ENCODE measurements at places on chromosomes 5 and 9.

GRCh38 chr9:82539146-82539545, 523.8 kb downstream of the RASEF start:
- no peak for DNase-seq

DNA sequence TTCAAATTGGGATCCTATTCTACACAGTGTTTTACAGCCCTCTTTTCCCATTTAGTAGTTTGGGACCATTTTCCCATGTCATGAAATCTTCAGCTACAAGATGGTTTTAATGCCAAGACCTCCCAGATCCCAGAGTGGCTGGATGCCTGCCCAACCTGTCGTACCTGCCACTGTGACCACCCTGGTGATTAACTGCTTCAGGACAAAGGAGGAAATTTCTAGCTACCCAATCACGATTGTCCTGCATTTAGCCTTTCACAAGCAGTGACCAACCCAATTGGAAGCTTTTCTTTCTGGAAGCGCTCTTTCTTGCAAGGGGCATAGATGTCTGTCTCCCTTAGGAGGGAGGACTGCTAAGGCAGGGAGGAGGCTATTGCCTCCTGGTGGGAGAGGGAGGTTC, 13.8 kb downstream of the IL9 start:
- DNase-seq, result no peak

DNA sequence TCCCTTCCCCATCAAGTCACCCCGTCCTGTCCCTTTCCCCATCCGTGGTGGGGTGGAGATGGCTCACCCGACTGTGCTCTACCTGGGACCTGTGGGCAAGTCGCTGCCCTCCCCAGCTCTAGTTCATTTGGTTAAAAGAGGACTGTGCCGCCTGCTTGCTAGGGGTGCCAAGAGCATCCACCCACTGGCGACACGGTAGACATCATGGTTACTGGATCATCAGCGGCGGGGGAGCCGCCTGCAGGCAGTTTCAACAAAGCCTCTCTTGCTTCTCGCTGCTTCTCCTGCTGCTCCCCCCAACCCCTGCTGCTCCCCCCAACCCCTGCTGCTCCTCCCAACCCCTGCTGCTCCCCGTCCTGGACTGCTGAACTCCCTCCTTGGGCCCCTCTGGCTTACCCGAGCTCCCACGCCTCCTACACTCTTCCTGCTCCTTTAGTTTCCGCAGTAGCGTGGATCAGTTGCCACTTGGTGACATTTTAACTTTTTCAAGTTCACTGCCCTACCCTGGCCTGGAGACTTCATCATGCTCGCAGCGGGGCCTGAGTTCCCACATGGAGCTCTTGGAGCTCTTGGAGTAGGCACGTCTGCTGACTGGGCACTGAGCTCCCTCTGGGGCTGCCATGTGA, 22.0 kb upstream of the SCGB3A1 start:
- DNase-seq, result no peak

DNA sequence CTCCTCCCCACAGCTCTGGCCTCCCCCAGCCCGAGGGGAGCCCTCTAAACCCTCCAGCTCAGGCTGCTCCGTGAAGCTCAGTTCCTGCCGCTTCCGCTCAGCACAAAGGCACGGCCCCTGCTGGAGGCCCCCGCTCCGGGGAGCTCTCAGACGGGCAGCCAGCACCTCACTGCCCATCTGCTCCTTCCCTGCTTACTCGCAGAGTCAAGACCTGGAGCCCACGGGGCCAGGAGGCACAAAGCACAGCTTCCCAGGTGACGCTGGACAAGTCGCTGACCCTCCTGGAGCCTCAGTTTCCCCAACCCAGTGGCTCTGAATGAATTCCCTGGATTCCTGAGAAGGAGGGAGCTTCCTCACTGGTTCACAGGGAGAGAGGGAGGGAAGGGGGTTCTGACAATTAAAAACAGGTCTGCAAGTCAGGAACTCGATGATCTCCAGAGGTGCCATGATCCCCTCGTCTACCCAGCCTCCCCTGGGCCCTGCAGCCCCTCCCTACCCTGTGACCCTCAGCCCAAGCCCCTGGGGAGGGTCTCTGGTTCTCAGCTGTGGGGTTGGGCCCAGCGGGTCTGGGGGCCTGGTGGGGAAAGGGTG, 36.2 kb downstream of the VAV2 start:
- no peak for DNase-seq

GRCh38 chr5:138686668-138687067, 66.6 kb upstream of the CTNNA1 start:
- no peak for DNase-seq

DNA sequence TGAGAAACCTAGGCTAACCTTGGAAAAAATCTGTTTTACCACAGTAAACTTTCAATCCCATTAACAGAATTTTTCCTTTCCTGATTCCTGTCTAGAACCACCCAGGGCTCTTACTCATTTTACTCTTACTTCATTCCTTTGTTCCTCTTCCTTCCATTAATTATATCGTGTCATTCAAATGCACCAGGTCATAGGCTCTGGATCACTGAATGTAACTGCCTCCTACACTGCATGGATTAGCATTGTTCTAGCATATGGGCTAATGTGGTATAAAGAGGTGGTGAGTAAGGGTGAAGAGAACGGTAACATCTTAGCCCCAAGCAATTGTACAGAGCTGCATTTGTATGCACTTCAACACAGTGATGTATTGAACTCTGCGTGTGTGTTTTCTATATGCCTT, 49.5 kb upstream of the SPINK5 start:
- DNase-seq, result no peak

GRCh38 chr5:149438711-149439132, 59.6 kb upstream of the IL17B start:
- no peak for DNase-seq

GRCh38 chr9:23123048-23123632, 676.5 kb downstream of the DMRTA1 start:
- DNase-seq, result no peak

DNA sequence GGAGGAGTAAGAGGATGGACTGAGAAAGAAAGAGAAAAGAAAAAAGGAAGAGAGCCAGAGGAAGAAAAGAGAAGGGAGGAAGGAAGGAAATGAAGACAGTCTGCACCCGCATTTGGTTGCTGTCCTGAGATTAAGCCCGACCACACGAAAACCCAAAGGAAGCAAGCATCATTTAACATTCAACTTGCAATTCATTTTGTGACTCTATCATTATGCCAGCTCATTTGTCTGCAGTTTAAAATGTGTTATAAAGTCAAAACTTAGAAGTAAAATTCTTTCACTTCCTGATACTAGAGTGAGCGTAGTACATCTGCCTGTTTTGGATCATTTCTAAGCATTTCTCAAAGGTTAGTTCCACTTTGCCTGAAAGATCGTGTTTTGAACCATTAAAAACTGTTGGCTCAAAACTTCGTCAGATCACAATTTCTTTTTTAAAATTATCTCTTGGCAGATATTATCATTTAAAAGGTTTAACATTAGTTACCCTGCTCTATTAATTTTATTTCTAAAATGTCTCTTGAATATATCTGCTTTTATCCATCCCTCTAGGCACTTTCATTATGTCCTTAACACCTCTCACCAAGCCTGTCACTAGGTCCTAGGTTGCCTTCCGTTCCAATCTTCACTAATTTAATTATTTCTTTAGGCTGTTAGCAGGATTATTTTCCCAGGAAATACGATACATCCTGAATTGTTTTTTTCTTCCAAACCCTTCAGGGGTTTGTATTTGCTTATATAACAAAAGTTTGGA, 240.9 kb downstream of the TLE4 start:
- DNase-seq, result no peak

DNA sequence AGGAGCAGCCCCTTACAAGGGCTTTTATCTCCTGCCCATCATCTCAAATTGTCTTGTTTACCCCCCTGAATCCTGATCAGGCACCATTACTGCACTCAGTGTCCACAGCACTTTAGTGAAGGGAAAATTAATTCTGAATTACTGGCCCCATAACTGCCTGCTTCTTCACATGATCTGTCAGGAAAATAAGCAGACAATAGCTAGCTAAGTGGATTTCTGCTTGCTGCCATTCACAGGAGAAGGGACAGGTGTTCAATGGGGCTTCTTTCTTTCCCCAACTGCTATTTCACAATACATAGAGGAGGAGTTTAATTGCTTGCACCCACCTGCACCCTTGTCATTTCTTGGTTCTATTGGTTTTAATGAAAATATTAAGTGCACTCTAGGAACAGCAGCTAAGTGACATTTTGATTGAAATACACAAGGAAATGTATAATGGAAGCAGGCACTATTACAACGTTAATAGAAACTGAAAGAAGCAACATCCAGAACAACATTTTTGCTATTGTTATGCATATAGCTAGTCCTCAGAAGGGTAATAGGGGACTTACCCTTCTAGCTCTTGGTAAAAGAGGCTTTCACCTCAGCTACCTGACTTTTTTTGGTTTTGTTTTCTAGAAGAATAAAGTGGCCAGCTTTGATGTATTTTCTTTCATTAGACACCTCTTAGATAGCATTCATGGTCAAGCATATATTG, 599.3 kb upstream of the TLE4 start:
- DNase-seq, result no peak

Data from HCEC 1CT (cell line).